Osteoblast (primary cell): ENCODE measurements at places on chromosomes 2 and 18.

DNA sequence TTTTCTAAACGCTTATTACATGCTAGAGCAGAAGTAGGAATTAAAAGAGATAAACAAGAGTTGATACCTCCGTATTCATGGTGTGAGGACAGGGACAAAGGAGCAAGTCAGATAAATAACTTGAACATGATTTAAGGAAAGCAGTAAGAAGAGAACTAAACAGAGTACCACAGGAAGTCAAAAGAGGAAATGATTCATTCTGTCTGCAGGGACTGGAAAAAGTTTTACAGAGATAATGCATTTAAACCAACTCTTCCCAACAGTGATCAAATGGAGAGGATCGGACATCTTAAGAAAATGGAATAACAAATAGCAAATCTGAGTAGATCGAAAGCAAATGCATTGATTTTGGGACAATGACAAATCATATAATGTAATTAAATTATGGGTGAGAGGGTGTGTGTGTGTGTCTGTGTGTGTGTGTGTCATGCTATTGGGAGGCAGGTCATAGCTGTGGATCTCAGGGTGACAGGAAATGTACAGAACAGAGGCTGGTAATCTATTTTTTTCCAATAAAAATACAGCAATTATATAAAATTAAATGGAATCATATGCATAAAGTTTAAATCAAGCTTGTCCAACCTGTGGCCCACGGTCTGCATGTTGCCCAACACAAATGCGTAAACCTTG lies 113.4 kb downstream of the MC4R start:
- H3K27me3 ChIP-seq, result no peaks in the 10 kb centered on the region
- no peak for DNase-seq
- H3K4me1 ChIP-seq, result no peaks in the 10 kb centered on the region
- H3K4me3 ChIP-seq, result no peak overlapping the region
- no peak overlapping the region for H3K27ac ChIP-seq
- H3K36me3 ChIP-seq, result no peaks in the 10 kb centered on the region

DNA sequence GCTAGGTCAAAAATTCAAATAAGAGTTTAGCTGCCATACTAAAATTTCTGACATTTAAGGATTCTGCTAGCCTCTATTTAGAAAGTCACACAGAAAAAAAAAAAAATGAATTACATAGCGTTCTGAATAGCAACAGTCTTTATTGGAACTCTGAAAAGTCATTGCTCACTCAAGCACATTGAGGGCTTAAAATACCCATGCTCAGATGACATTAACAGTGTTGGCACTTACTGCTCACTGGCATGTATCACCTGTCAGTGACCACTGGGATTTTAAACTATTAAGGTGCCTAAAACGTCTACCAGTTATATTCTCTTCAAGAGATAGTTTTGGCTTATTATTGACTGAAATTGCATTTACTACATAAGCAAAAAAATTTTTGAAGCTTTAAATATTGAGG lies 468.0 kb upstream of the SPHKAP start:
- no peaks in the 10 kb centered on the region for H3K4me1 ChIP-seq
- no peak overlapping the region for H3K4me3 ChIP-seq
- H3K27me3 ChIP-seq, result peaks cover 3% of the 10 kb centered on the region
- no peak for DNase-seq
- H3K27ac ChIP-seq, result no peak overlapping the region
- no peaks in the 10 kb centered on the region for H3K36me3 ChIP-seq

GRCh38 chr18:12911929-12912703 lies 28.1 kb upstream of the PTPN2 start:
- peaks cover 14% of the 10 kb centered on the region for H3K4me1 ChIP-seq
- no peak for DNase-seq
- no peaks in the 10 kb centered on the region for H3K36me3 ChIP-seq

DNA sequence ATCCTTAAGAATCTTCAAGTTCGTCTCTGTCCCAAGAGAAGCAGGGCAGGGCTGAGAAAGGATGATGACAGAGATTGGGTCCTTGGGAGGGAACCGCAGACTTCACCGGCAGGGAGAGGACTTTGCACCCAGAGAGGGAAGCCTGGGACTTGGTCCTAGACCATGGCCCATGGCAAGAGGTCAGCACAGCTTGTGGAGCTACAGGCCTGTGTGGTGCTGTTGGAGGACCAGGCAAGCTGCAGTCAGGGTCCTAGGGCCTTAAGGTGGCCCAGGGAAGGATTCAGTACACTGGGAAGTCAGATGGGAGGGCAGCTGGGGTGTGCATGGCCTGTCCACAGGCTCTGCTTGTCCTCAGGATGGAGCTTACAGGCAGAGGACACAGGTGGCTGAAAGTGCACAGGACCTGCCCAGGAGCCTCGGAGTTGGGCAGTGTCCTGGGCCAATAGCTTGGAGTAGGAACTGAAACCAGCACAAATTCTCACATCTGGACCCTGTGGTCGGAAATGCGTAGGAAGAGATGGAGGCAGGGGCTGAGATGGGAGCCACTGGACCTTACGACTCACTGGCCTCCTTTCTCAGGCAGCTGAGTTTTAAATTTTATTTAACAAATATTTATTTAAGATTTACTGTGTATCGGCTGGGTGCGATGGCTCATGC lies 56.4 kb upstream of the TCF7L1 start:
- H3K27ac ChIP-seq, result no peak overlapping the region
- peak; percentile 29 for DNase-seq
- no peaks in the 10 kb centered on the region for H3K4me1 ChIP-seq
- H3K4me3 ChIP-seq, result no peak overlapping the region
- peaks cover 21% of the 10 kb centered on the region for H3K27me3 ChIP-seq

DNA sequence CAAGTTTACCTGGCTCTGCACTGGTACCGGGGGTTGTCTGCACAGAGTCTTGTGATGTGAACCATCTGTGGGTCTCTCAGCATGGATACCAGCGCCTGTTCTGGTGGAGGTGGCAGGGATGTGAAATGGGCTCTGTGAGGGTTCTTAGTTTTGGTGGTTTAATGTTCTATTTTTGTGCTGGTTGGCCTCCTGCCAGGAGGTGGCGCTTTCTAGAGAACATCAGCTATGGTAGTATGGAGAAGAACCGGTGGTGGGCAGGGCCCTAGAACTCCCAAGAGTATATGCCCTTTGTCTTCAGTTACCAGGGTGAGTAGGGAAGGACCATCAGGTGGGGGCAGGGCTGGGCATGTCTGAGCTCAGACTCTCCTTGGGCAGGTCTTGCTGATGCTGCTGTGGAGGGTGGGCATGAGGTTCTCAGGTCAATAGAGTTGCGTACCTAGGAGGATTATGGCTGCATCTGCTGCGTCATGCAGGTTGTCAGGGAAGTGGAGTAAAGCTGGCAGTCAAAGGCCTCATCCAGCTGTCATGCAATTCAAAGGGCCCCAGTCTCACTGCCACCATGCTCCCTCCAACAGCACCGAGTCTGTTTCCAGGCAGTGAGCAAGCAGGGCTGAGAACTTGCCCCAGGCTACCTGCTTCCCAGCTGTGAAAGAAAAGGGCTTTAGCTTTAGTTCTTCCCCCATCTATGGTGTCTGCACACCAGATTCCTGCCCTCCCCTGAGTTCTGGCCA lies 278.0 kb downstream of the METTL4 start:
- no peaks in the 10 kb centered on the region for H3K4me1 ChIP-seq
- no peaks in the 10 kb centered on the region for H3K36me3 ChIP-seq
- DNase-seq, result no peak

DNA sequence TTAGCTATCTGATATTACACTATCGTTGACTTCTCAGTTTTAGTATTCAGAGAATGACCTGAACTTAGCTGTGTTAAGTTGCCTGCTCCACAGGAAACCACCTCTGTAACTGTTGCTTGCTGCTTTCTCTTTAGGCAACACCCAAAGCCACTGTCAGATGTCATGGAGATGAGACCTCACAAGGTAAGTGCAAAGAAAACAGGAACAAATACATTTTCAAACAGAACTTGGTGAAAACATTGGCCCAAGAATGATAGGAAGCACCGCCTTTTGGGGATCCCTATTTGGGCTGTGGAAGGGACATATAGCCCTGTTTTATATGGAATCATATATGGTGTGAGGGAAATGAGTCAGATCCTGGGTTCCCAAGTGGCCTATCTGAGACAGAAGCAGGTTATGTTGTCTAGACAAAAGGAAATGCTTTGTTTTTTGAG lies 143.4 kb downstream of the UBE2E3 start:
- no peaks in the 10 kb centered on the region for H3K36me3 ChIP-seq
- DNase-seq, result no peak
- peak overlapping the region; percentile 32 for H3K27ac ChIP-seq
- no peak overlapping the region for H3K4me3 ChIP-seq
- H3K27me3 ChIP-seq, result no peaks in the 10 kb centered on the region

DNA sequence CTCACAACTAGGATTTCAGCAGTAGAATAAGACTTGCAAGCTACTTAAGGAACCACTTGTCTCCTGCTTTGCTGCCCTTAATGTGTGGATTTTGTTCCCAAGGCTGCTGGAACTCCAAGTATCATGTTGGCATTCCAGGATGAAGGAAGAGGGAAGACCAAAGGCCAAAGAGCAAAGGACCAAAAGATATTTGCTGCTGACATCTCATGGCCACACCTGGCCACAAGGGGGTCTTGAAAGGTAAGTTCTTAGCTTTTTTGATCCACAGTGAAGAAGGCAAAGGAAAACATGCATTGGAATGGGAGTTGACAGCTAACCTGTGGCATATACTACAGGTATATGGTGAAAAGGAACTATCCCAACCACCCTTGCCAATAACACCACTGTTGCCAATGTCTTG lies 3.9 kb upstream of the MATN3 start:
- DNase-seq, result no peak
- no peak overlapping the region for H3K27ac ChIP-seq
- peaks cover 7% of the 10 kb centered on the region for H3K27me3 ChIP-seq
- no peak overlapping the region for H3K4me3 ChIP-seq

- no peaks in the 10 kb centered on the region for H3K27me3 ChIP-seq
- H3K27ac ChIP-seq, result peak overlapping the region; percentile 97
- H3K36me3 ChIP-seq, result no peaks in the 10 kb centered on the region
- H3K4me1 ChIP-seq, result peaks cover 46% of the 10 kb centered on the region
- DNase-seq, result peak; percentile 84
- peak overlapping the region; percentile 1 for H3K4me3 ChIP-seq
These were observed 105.0 kb upstream of the SMAD7 start for GRCh38 chr18:49055754-49056172.
